ENCODE measurements at places on chromosomes 2 and 18.

DNA sequence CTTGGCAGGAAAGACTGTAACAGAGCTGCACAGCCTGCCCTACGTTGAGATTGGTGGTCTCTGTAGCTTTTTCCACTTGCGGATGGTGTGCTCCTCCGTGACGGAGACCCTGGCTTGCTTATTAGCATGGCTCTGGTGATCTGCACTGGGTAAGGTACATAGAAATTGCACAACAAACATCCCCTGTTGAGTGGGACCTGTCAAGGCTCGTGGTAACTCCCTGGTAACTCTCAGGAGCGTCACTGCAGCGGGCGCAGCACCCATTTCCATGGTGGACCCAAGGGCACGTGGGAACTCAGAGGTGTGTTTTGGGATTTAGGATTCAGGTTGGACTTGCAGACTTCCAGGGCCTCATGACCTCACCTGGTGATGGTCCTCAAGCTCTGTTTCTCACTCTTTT, 1.1 kb downstream of the TRAF3IP1 start:
- DNase-seq: no peak

- no peak for DNase-seq
Observed at GRCh38 chr2:190355968-190356644, 12.7 kb downstream of the INPP1 start.

- DNase-seq: no peak
Observed at GRCh38 chr2:239065537-239065936, 217.7 kb downstream of the TWIST2 start.

DNA sequence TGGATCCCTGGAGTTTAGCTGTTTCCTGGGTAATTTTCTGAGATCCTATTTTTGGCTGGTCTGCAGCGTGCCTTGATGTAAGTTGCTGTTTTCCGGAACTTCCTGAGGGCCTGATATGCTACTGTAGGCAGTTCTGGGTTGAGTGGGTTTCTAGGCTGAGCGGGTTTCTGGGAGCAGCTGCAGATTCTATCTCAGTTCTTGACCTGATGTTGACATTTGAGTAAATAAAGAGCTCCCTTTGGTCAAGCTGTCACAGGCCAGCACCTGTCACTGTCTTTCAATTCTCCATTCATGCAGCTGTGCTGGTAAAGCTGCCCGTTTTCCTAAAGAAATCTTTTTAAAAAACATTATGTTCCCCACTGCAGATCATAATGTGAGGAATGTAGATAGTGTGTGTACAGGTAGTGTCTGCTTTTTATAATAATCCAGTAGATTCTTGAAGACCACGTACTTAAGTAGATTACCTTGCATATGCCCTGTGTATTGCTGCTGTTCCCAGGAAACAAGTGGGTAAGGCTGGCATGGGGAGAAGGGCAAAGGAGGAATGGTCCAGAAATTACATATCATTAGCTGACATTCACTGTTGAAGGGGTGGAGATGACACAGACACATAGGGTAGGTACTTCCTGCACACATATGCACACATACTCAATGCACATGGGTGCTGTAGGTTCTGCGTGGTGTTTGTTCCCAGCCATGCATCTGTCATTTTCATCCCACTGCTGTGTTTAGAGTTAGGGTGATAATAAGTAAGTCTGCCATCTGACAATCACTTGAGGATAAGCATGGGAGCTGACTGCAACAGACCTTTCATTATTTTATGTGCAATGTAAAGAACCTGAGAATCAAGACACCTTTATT, 25.9 kb downstream of the CD28 start:
- no peak for DNase-seq

GRCh38 chr18:79760348-79760747, 37.4 kb upstream of the KCNG2 start:
- DNase-seq: no peak

DNA sequence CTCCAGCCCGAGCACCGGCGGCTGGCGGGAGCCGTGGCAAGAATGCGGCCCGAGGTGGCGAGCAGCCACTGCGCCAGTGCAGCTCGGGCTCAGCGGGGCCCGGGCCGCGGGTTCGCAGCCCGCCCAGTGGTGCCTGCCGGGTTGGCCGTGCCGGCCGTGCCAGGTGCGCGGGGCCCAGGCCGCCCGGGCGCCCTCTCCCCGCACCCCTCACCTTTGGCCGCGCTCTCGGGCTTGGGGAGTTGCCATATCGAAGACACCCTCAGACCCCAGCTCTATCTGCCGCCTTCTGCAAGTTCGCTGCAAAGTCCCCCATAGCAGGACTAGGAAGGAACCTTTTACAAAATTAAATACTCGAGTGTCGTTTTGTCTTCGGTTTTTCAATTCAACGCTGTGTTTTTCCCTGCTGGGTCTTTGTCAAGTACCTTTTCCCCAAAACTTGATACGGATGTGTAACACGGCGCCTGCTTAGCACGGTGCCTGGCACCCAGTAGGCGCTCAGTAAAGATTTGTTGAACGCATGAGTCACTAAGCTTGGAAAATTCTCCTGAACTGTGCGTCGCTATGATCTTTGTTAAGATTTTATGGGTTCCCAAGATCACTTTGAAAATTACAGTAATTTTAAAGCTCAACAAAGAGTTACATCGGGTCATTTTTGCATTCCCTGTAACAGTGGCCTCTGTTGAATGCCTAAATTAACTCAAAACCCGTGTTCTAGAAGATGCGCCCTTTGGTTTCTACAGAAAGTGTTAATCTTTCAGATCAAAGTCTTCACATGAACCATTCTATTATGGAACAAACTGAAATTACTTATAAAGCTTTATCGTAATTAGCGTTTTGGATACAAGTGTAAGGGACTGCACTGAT, 750 bp downstream of the STRADB start:
- no peak for DNase-seq

DNA sequence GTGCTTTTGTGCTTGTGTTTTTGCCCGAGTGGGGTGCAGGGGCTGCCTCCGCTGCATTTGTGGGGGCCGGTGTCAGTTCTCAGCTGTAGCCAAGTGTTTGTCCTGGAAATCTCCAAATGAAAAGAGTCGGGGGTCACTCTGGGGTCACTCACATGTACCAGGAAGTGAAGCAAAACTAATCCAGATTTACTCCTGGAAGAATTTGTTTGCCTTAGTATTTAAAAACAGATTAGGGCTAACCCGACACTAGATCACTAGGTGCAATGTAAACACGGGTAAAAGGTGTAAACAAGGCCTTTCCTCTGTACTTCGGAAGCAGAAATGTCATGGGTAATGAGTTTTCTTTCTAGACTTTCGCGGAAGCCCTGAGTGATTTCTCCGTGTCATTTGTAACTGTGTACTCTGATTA, 50.3 kb downstream of the GBX2 start:
- DNase-seq: no peak

GRCh38 chr18:79147014-79147413, 77.8 kb downstream of the ATP9B start:
- no peak for DNase-seq

- DNase-seq: no peak
Observed at GRCh38 chr2:9310377-9310776, 103.8 kb downstream of the ASAP2 start.

- DNase-seq: no peak
Observed at GRCh38 chr2:175206866-175207265, 25.4 kb upstream of the ATP5MC3 start.

DNA sequence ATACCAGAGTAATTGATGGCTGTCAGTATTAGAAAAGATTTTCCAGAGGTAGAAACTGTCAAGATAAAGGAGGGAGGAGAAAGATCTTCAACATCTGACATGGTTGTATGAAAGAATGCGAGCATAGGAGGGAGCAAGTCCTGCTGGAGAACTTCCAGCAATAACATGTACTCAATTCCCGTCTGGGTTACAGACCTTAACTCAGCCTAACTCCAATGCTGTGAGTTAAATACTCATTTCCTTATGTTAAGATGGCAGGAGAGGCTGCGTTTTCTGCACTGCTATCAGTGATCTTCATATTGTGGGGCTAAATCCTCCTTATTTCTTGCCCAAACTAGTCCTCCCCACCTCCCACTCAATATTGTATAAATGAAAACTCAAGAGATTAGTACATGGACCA, 6.7 kb upstream of the CERS6 start:
- DNase-seq: no peak

DNA sequence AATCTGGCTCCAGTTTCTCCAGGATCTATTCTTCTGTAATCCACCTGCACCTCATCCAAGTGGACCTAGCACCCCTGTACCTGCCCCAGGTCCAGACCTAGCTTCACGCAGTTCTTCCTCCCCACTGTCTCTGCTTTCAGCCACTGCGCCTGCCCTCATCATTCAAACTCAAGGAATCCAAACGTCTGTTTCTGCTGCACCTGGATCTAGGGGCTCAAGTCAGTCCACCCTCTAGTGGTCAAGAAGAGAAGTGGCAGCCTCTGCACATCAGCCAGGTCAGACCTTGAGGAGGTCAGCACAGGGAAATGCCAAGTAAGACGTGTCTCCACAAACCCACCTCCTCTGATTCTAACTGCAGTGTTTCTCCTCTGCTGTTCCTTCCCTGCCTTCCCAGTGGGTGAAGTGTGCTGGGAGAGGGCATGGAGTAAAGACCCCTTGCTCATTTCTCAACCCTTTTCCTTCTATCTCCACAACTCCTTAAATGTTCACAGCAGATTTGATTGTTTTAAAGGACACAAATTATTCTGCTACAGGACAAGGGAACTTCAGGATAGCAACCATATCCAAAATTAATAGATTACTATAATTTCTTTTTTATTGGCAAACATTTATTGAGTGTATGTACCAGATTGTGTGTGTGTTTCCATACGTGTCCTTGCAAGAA, 8.6 kb upstream of the RNF152 start:
- DNase-seq: peak; percentile 18

DNA sequence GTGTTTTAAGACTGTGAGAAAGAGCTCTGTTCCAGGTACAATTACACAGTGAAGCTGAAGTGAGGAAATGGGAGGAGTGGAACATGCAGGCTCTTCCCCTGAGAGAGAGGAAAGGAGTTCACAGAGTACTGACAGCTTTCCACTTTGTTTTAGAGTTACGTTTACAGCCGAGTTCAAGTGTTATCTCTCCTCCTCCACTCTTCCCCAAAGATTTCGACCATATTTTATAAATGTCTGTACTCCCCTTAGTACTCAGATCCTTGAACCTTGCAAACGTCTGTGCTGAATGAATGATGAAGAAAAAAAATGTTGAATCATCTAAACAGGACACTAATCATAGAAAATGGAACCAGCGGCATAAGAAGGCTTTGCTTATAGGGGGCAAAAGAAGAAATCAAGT, 121.6 kb downstream of the THADA start:
- no peak for DNase-seq

DNA sequence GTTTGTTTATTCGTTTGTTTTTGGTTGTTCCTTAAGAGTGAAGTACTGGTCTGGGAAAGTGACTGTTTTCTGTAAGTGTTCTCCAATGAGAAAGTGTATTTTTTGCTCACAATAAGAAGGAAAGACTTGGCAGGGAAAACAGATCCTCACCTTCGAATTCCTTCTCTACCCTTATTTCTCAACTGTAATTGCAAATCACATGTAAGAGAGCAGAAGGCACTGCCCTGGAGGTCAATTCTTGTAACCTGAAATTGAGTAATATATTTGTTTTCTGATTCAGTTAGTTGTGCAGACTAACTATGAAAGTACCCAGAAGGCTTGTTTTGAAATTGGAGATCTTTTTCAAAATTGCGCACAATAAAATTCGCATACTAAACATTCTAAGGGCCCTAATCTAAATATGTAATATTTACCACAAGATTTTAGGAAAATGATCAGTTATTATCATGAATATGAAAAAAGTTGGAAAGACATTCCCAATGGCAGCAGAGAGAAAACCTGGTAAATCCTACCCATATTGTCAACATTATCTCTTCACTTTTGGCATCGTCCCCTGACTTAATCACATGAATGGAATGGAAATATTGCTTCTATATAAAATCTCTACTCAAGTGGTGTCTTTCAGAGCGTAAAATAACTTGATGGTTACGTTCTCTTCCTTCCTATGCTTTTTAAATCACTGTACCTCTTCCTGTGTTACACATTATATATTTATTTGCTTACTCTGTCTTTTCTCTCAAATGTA, 24.1 kb downstream of the TFPI start:
- no peak for DNase-seq

- no peak for DNase-seq
Observed at GRCh38 chr18:7338846-7339245, 108.0 kb downstream of the LRRC30 start.

GRCh38 chr2:165698444-165698884, 95.6 kb downstream of the GALNT3 start:
- no peak for DNase-seq

GRCh38 chr2:217854684-217855420, 147.9 kb downstream of the TNS1 start:
- DNase-seq: no peak
